ENCODE measurements at places on chromosomes 5 and 9. TPM values are rescaled to one million over a fixed set of nuclear protein-coding genes. Genes with fewer than 3 reads are reported as not detected.

DNA sequence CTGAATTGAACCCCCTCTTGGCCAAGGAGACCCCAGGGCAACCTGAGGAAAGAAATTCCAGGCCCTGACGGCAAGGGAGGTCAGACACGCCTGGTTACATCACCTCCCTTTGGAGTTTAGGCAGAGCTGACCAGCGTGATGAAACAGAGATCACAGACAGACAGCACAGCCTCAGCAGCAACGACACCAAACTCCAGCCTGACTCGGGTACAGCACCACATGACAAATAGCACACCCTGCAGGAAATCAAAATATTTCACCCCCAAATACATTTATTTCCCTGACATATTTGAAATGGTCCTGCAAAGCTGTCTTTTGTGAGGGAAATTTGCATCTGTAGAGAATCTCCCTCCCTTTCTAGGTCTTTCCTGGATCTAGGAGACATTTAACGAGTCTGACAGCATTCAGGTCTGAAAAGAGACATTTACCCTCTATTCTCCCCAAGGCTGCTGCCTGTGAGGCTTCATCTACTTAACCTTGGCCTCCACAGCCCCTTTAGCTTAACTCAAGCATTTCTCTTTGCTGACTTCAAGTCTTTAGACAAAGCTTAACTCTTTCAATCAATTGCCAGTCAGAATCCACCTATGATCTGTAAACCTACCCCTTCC, 2.6 kb downstream of the QSOX2 start:
- no peak for DNase-seq

DNA sequence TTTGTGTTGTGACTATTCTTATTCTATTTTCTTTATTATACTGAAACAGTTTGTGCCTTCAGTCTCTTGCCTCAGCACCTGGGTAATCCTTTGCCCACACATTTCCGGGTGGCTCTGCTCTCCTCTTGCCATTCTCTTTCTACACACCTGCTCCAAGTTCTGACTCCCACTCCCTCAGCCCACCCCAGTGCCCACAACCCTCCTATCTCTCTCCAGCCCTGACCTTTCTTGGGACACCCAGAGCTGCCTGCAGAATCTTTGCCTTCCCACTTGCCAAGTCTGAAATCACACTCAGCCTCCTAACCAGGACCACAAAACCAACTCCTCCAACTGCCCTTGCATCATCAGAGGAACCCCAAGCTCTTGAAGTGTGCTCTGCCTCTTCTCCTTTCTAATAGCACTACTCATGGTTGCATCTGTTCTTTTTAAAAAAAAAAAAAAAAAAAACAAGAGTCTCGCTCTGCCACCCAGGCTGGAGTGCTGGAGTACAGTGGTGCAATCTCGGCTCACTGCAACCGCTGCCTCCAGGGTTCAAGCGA, 4.1 kb downstream of the SWI5 start:
- DNase-seq, result no peak

- DNase-seq, result no peak
These were observed 177.6 kb downstream of the DIRAS2 start for GRCh38 chr9:90464978-90465377.

DNA sequence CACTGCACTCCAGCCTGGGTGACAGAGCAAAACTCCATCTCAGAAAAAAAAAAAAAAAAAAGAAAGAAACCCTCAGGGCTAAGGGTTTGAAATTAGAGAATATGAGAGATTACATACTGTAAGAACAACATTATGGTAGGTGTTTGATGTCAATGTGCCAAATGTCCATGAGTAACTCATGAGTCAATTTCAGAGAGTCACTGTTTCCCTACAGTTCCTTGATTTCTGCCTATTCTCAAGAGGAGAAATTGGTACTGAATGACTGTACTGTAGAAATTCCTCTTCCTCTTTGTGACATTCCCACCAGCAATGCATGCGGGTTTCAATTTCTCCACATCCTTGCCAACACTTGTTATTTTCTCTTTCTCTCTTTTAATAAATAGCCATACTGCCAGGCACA, 35.2 kb downstream of the MARVELD2 start:
- DNase-seq, result no peak

N4BP3 gene
- 4.2 TPM for total RNA-seq

DNA sequence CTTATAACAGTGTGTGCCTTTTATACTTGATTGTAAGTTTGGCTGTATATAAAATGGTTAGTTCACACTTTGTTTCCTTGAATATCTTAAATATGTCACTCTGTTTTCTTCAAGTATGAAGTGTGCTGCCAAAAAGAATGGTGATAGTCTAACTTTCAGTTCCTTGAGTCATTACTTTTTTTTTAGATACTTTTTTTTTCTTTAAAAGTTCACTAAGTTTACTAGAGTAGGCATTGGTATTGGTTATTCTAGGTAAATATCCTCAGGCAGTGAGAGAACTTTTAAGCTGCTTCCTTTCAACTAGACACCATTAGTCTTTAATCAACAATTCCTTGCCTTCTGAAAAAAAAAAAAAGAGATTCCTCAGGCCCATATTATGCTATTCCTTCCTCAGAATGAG, 41.9 kb downstream of the SPEF2 start:
- DNase-seq, result no peak

DNA sequence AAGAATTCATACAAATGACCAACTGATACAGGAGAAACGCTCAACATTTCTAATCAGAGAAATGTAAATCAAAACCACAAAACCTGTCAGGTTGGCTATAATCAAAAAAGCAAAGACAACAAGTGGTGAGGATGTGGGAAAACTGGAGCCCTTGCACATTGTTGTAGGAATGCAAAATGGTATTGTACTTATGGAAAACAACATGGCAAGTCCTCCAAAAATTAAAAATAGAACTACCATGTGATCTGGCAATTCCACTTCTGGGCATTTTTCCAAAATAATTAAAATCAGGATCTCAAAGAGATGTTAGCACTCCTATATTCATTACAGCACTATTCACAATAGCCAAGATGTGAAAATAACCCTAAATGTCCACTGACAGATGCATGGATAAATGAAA, 76.1 kb downstream of the FNIP1 start:
- no peak for DNase-seq

GRCh38 chr5:126686451-126687126, 85.8 kb downstream of the PHAX start:
- DNase-seq, result no peak

MARCOL gene
- total RNA-seq, result not detected

PCDHGB1 gene
- 5.7 TPM for total RNA-seq

- no peak for DNase-seq
These were observed 118.6 kb upstream of the DAB2 start for GRCh38 chr5:39543335-39543734.

DNA sequence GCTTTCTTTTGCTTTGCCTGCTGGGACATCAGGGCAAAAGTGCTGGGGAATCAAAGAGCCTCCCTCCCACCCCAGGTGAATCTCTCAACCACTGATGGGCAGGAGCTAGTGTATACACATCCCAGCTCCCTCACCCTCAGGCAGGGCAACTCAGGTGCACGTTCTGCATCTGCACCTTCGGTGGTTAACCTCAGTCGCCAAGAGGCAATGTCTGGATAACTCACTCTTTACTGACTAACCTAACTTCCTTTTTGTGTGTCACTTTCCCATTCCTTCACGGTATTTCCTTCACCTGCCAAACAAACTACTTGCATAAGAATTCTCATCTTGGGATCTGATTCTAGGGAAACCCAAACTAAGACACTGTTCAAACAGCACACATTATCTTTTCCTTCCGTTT, 26.3 kb downstream of the CNTFR start:
- DNase-seq, result no peak

ARHGEF28 gene
- total RNA-seq, result 16.9 TPM

DNA sequence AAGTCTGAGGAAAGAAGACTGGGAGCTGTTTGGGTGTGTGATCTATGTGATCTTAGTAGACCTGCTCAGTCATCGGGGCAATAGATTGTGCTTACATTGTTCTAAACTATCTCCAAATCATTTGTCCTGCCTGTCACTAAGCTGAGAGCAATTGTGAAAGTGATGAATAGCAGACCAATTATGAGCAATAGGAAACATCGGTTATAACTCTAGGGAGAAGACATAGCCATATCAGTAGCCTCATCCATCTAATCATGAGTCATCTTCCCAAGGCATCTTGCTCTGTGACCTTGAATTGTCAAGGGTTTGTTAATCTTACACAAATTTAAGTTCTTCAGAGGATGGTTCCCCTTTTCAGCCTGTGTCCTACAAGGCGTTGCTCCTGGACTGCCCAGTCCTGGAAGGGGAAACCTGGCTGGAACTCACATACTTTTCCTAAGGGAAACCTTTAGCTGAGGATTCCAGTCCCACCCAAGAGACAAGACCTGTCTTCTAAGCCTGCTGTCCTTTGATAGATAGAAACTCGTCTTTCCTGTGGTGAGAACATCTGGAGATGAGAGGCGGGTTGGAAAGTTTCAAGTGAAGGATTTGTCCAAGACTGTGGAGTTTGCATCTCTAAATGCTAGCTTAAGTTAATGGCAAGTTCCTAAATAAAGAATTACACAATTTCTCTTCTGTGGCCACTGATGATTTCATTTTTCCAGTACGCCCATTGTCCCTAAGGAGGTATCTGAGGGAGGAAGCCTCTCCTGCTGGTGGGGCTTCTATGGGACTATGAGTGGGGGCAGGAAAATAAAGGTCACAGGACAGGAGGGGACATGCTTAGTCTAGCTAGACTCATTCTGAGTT, 53.9 kb upstream of the TRIM32 start:
- DNase-seq, result no peak

ARSI gene
- total RNA-seq, result 16.8 TPM

DNA sequence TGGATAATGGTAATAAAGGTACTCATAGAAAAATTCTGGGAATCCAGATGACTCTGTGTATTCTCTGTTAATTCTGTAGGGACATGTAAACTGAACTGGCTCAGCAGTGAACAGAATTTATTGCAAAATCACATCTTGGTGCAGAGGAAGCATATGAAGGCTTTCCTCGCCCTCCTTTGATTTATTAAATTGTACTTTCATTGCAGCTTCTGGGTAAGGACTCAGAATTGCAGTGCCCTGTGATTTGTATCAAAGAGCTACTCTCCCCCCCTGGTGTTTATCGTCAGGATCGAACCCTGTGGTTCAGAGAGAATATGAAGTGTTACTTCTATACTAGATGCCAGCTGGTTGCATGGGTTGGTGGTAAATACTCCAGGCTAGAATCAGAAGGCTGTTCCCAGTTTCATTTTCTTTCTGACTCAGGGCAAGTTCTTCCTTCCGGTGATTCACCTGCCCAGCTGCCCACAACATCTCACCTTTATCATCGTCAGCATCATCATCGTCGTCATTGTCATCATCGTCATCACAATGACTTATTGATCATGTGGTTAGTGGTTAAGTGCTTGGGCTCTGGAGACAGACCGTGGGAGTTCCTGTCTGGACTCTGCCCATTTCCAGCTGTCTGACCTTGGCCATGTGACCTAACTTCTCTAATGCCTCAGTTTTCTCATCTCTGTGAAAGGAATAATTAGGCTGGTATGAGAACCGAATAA, 238.8 kb downstream of the ARHGAP26 start:
- no peak for DNase-seq

DNA sequence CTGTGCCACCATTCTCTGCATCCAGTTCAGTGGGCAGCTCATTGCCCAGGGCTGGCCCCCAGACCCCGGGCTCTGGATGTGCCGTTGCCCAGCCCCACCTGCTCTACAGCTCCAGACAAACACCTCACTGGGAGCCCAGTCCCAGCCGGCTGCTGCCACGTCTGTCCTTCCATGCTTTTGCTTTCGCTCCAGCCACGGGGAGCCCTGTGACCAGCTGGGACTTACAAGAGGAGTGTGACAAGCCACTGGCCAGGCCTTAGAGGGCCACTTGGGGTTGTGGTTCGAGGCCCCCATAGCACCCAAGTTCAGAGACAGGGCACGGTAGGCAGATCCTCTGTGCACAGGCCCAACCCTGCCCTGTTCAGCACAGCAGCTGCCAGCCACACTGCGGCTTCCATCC, 142.0 kb downstream of the ADAMTS2 start:
- DNase-seq, result no peak

DNA sequence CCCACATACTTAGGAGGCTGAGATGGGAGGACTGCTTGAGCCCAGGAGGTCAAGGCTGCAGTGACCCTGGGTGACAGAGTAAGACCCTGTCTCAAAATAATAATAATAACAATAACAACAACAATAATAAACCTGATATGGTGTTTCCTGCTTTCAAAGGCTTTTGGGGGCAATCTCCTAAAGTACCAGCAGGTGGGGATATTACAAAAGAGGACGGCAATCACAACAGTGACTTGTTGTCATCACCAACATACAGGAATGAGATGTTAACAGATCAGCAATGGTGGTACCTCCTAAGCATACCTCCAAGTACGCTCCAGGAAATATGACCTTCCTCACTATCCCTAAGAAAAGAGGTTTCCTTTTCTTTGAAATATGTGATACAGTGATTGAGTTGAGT, 91.1 kb upstream of the RNF180 start:
- no peak for DNase-seq

DNA sequence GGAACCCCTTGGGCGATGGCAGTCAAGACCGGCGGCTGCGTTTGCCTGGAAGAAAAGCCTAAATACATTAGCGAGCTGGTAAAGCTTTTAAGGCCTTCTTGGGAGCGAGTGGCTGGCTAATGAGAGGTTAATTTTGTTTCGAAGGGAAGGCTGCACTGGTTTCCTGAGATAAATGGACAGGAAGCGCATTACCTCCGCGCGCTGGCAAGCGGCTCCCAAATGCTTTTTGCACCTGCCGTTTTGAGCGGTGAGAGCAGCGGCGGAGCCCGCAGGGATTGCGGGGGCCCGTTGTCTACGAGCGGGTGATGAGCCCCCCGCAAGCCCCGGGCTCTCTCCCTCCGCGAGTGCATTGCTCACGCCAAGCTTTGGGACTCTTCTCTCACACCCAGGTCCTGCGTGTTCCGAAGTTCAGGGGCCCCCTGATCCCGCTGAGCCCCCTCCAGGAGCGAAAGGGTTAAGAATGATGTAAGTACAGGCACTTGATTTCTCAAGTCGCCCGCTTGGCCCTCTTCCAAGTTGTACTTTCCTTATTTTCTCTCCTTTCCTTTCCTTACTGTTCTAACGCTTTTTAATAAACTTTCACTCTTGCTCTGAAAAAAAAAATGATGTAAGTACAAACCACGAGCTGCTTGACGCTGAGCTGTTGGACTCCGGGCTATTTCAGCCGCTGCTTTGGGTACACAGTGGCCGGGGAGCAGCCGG, 3.1 kb upstream of the RGMB start:
- DNase-seq, result no peak

ANKS6 gene
- 8.8 TPM for total RNA-seq

CARTPT gene
- total RNA-seq, result not detected

GABRA1 gene
- total RNA-seq, result 0.21 TPM

GRCh38 chr5:166251786-166252185, 2039.7 kb upstream of the WWC1 start:
- no peak for DNase-seq

DNA sequence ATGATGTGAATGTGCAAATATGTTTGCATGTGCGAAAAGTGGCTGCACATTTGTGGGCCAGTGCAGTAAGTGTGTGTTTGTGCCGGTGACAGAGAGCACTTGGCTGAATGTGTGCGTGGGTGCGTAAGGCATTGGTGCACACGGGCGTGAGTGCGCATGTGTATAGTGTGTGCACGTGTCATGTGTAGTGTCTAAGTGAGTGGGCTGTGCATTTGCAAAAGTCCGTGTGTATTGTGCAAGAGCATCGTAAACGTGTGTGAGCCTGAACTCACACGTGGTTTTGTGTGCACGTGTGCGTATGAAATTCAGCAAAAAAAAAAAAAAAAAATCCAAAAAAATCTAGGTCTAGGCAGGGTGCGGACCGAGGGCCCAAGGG, 6.5 kb upstream of the EBF1 start:
- no peak for DNase-seq

Measured in urinary bladder (tissue), 4 donors.